MCF 10A (cell line): ENCODE measurements at places on chromosomes 5 and 9. TPM values are rescaled to one million over a fixed set of nuclear protein-coding genes. Genes with fewer than 3 reads are reported as not detected.
A peak's percentile ranks its signal among the peaks of the same experiment; 100 is the strongest.

- no peak for DNase-seq
These were observed 135.0 kb downstream of the PDE4D start for GRCh38 chr5:59758566-59758965.

GRCh38 chr9:127214421-127215267, 49.9 kb upstream of the GARNL3 start:
- peak; percentile 76 for DNase-seq

DNA sequence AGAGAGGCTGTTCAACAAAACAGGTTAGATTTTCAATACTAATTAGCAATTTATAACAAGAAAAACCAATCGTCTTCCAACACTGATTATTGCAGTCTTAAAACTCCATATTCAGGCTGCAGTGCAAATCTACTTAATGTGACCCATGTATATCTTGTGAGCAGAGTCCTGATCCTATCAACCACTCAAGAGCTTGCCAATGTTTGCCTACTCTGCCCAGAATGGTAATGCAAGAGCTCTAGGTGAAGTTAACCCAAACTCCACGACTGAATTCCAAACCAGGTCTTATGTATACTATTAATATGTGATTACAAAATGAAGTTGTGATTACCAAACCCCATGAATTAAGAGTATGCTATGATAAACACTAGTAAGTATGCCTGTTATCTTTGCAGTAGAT, 17.1 kb downstream of the EFNA5 start:
- DNase-seq = no peak

DNA sequence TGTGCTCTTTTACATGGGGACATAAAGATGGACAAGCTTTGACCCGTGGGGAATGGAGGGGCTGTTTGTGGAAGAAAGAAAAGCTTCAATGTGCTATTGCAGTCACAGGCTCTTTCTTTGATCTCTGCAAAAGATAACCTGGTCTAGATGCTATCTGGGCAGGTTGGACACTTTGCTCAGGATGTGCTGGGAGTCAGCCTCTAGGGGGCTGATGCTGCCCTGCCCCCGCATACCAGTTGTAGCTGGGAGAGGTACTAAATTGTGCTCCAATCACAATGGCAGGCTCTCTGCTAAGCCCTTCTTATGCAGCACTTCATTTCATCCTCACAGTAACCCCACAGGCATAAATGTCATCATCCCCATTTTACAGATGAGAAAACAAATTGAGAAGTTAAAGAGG, 67.2 kb downstream of the PSD2 start:
- no peak for DNase-seq

GRCh38 chr5:169467041-169467771, 116.4 kb upstream of the SPDL1 start:
- no peak for DNase-seq

Gene TDRD7
- total RNA-seq = 7.1 and 8.2 TPM in 2 replicates

Gene ENC1
- total RNA-seq = 10.7 and 12.9 TPM in 2 replicates

Gene RIMOC1
- total RNA-seq = 40.4 and 45.4 TPM in 2 replicates
